MG63 (cell line): ENCODE measurements at places on chromosomes 1 and 21.
A peak's percentile ranks its signal among the peaks of the same experiment; 100 is the strongest.

DNA sequence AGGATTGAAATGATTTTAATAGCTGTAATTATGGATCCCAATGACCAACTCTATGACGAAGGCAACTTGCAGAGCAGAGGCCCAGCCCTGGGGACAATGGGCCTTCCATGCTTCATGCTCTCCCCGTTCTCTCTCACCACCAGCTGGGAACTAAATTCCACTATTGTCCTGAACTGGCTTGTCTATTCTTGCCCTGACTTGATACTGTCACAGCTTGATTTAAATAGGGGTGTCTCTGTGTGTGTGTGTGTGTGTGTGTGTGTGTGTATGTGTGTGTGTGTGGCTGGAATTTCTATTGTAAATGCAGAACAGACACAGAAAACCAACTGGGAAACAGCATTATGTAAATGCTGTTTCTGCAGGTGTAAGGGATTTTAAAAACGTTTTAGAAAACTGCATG, 57.0 kb downstream of the SLC22A15 start:
- DNase-seq: no peak

- no peak for DNase-seq
These were observed 67.0 kb downstream of the BACH1 start for GRCh38 chr21:29365661-29366265.

- DNase-seq: no peak
These were observed 23.1 kb upstream of the HFM1 start for GRCh38 chr1:91427741-91428140.

GRCh38 chr21:25911730-25912401, 177.1 kb downstream of the GABPA start:
- peak; percentile 51 for DNase-seq

- no peak for DNase-seq
These were observed 4.7 kb downstream of the GPR137B start for GRCh38 chr1:236147068-236147467.

DNA sequence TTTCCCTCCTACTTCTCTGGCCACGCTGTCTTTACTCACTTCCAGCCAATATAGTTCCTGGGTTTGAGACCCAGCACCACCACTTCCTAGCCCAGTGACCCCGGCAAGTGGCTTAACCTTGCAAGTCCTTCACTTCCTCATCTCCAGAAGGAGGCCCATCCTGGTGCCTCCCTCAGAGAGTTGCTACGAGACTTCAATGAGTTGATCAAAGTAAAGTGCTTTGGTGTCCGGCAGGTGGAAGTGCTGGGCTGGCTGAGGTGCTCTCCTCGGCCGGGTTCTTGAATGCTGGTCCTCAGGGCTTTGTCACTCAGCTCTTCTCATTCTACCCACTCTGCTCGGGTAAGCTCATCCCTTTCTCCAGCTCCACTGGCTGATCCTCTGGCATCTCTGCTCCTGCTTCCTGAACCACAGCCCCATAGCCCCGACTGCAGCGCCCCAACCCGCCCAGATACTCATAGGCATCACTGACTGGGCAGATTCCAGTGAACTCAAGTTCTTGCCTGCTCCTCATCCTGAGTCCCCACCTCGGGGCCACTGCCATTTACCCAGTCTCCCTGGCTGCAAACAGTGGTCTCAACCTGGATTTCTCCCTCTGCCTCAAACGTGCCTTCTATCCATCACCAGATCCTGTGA, 75.8 kb upstream of the WNT4 start:
- no peak for DNase-seq

DNA sequence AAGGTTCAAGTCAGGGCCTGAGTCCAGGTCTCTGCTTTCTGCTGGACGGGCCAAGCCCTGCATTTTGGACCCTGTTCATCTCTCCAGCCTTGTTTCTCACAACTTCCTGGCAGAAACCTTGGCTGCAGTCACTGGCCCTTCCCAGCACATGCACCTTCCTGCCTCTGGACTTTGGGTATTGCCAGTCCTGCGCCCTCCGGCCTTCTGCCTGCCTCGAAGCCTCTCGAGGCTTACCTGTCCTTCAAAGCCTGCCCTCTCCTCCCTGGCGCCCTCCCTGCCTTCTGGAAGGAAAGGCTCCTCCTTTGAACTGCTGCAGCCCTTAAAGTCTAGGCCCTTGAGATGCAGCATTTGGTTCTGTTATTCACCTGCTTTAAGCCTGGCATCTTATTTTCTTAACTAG, 52.8 kb downstream of the HTR6 start:
- no peak for DNase-seq

DNA sequence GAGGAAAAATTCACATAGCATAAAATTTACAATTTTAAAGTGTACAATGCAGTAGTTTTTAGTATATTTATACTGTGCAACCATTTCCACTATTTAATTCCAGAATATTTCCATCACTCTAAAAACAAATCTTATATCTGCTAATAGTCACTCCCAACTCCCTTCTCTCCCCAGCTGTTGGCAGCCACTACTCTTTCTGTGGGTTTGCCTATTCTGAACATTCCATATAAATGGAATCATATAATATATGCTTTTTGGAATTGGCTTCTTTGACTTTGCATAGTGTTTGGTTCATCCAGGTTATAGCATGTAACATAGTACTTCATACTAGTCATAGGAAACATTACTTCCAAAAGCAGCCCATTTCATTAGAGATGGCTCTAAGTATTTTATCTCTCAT, 25.0 kb upstream of the TMEM39B start:
- peak; percentile 21 for DNase-seq

DNA sequence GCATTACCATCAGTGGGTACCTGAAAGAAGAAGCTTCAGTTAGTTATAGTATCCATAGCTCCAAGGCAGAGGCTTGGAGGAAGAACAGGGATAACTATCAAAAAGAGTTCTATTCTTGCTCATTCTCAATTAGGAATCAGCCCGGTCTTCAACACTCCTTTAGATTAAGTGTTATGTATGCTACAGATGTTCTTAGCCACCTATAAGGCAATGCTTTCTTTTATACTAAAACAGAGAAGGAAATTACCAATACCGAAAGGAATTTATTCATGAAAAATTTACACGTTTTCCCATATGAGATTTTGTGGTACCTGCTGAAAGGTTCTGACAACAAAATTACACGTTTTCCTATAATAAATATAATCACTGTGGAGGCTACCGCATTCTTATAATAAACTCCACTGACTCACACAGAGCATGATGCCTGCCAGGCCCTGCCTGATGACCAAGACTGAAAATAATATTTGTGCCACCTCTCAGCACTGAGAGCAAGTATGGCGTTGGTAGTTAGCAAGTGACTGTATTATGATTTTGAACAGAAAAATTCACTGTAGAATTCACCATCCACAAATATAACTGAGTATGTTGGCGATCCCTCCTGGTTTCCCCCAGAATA, 58.3 kb downstream of the APP start:
- DNase-seq: peak; percentile 65

DNA sequence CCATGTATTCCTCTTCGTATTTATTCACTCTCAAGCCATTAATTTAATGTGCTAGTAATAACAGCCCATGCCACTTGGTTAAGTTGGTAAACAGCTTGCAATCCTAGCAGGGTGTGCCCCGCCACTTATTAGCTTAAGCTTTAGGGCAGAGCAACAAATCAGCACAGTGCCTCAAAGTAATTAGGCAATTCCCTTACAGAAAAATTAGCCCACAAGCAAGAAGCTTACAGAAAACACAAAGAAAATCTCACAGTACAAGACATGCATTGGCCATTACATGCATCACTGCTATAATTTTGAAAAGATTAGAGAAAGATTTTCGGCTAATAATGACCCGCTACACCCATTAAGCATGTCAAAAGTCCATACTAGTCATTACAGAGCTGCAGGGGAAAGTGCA, 47.6 kb downstream of the TGFB2 start:
- no peak for DNase-seq

DNA sequence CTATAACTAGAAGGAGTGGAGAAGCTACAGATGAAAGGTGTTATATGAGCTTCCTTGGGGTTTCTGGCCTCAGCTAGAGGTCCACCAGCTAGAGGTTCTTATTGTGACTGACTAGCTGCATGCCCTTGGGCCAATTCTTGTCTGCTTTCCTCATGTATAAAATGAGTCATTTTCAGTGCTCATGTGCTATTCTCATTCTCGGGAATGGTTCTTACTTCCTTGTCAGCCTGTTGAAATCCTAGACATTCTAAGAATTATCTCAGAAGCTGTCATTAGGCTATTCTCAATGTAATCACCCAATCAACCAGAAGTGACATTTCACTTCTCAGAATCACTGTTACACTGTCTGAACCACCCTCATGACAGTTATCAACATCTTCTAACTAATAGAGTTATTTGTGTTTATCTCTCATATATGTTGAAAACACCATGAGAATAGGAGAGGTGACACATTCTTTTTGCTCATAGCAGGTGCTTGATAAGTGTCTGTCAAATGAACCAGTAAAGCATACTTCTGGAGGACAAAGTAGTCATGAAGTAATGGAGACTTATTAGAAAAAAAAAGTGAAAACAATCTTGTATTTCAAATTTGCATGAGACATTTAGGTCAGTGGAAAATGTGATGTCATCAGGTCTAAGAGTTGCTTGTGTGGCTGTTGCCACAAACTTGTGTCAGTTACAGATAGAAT, 122.8 kb upstream of the IVNS1ABP start:
- peak; percentile 75 for DNase-seq

DNA sequence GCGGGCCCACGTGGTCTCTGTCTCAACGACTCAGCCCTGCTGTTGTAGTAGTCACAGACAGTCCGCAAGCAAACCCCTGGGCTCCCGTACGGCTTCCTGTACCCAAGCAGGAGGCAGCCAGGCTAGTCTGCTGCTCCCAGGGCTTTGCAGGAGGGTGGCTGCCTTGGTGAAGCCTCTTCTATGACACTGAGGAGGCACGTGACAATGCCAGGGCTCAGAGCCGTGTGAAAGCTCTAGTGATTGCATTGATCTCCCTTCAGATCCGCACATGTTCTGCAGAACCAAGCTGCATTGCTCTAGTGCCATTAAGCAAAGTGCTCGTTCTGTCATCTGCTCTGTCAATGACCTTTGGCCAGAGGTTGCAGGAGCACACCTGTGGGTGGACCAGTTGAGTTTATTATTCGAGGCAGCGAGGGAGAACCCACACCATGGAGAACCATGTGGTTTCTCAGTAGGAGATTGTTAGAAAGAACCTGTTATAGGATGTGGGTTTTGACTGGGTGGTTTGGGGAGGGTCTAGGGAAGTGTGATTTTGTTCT, 18.0 kb downstream of the UMODL1 start:
- no peak for DNase-seq

DNA sequence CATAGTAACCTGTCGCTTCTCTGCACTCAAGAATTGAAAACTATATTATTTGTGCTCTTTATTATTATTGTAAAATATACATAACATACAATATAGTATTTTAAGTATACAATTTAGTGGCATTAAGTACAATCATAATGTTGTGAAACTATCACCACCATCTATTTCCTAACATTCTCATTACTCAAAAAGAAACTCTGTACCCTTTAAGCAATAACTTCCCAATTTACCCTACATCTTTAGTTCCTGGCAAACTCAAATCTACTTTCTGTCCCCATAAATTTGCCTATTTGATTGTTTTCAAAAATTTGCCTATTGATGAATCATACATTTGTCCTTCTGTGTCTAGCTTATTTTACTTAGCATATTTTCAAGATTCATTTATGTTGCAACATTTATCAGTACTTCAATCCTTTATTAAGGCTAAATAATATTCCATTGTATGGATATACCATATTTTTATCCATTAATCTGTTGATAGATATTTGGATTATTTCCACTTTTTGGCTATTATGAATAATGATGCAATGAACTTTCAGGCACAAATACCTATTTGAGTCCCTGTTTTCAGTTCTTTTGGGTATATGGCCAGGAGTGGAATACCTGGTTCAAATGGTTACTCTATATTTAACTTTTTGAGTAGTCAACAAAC, 99.6 kb upstream of the DMRTA2 start:
- no peak for DNase-seq

DNA sequence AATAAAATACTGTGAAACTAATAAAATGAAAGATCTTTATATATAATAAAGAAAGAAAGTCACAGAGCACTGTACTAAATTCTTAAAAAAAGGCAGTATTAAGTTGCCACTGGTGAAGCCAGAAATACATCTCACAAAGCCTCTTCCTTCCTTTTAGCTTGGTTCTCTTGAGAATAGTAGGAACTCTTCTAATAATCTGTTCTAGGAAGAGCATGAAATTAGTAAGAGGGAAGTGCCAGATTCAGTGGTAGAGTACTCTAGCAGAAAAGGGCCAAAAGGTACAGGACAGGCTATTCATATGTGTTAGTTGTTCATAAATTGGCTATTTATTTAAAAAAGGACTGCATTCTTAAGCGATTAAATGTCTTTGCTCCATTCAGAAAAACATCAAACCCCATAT, 33.7 kb downstream of the CTTNBP2NL start:
- DNase-seq: no peak

DNA sequence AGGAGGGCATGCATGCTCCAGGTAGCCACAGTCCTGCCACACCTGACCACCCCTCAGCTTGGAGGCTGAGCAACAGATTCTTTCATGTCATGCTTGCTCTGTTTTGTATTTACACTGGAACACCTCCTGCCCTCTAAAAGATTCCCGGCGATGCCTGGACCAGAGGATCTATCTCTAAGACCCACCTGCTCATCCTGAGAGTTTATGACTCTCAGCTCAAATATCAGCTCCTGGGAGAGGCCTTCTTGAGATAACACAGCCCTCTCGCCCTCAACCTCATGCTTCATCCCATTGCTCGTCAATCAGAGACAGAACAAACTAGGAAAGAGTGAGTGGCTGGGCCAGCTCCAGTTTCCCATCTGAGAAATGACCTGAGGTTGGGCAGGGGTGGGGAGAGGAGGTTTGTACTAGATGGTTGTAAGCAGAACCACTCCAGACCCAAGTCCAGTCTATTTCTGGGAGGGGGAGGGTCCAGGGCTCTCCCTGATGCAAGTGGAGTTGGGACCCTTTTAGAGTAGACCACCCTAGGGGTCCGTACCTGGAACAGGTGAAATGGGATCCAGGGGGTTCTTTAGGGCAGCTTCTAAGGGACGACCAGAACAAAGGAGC, 524.5 kb downstream of the MATN1 start:
- DNase-seq: no peak

DNA sequence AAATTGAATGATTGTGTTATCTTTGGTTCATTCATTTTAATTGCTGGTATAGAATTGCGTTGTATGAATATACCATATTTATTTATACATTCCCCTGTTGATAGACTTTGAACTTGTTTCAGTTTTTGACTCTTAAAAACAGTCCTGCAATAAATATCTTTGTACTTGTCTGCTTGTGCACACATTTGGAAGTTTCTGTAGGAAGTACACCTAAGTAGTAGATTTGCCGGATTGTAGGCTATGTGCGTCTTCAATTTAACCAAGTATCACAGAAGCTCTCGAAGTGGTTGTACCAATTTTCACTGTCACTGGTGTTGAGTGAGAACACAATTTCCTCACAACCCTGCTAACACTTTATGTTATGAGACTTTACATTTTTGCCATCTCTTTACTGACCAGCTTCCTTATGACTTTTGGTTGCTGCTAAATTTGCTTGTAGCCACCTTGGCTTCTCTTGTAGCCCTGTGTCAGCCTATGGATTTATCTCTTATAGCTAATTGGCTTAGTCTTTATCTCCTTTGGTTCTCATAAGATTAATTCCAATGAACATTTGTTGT, 2.2 kb downstream of the TTC3 start:
- no peak for DNase-seq
